Muscle of leg (tissue), 16 donors: ENCODE measurements at places on chromosomes 7 and 10.

DNA sequence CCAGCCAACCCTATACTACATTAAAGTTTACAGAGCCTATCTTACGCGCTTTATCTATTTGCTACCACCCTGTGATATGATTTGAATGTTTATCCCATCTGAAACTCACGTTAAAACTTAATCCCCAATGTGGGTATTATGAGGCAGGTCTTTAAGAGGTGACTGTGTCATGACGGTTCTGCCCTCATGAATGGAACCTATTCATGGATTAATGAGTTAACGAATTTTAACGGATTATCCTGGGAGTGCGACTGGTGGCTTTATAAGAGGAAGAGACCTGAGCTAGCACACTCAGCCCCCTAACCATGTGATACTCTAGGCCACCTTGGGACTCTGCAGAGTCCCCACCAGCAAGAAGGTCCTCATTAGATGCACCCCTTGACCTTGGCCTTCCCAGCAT is 37.8 kb downstream of the SRPK2 start:
- DNase-seq = no peak

- no peak for DNase-seq
Observed at GRCh38 chr10:34370126-34370525, 445.0 kb downstream of the PARD3 start.

DNA sequence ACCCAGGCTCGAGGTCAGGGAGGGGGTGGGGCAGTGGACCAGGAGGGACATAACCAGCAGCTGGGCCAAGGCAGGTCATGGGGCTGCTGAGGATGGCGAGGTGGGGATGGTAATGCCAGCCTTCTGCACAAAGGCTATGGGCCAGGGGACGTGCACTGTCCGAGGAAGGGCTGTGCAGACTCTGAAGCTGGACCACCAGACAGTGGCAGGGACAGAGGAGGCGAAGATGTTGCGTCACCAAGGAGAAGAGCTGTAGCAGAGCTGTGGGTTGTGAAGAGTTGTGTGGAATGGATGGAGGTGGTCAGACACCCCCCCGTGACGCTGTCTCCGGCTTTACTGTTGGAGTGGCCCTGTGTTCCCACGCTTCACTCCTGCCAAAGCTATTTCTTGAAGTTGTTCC is 1.8 kb downstream of the CLEC2L start:
- DNase-seq = no peak

DNA sequence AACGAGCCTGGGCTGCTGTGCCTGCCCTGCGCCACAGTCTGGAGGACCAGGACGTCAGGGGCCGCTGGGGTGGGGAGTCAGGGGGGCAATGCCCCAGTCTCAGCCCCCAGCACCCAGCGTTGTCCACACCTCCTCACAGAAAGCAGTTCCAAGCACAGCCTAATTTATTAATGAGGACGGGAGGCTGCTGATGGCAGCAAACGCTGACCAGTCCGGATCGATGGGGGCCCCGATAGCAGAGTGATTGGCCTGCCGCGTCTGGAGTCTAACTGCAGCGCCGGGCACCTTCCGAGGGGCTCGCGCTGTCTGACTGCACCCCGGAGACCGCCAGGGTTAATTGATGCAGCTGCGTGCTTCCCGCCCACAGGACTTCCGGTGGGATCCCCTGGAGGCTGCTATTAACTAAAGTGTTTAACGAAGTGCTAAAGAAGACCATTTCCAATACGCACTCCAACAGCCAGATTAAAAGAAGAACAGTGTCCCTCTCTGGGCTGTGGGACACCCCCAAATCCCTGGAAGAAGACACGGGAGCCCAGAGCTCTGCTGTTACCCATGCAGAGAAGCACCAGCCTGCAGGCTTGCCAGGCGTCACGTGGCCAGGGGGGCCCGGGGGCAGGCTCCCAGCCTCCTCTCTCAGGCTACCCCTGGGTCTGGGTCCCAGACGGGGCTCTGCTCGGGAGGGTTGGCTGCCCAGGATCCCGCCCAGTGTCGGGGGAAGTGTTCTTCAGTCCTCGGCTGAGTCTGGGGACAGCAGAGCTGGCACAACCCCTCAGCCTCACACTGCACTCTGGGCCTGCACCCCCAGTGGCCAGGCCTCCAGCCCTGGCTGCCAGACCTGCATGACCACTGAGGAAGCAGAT is 63.8 kb downstream of the MICALL2 start:
- DNase-seq = no peak

GRCh38 chr7:45938626-45939302 is 17.7 kb upstream of the IGFBP3 start:
- DNase-seq = no peak

DNA sequence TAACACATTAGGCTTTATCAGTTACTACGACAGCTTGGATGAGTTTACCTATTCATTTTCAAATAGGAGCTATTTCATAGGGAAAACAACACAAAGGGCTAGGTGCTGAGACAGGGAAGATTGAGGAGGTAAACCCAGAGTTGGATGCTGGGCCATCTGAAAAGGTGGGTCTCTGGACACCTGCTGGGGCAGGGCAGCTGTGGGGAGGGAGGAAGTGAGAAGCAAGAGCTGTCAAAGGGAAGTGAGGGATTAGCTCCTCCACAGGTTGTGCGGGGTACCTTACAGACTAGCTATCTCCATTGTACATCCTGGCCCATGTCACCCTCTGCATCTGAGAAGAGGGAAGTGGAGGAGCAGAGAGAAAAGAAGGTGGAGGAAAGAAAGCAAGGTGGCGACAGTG is 48.9 kb downstream of the BLNK start:
- no peak for DNase-seq

- no peak for DNase-seq
Observed at GRCh38 chr7:16492513-16493062, 27.1 kb upstream of the SOSTDC1 start.

DNA sequence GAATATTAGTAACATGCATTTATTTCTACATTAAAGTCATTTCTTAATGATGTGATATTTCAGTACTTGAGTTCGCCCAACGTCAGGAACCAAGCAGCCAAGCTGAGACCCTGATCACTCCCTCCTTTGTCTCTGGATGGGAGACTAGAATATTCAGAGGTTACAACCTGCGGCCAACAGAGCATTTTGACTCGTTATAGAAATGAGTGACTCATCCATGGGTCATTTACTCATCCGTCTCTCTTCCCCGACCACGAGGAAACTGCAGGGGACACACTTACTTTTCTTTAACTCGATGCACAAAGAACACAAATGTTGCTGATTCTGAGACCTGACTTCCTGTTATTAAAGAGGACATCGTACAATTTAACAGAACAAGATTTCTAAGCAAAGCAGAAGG is 343.3 kb downstream of the FRMD4A start:
- DNase-seq = no peak

DNA sequence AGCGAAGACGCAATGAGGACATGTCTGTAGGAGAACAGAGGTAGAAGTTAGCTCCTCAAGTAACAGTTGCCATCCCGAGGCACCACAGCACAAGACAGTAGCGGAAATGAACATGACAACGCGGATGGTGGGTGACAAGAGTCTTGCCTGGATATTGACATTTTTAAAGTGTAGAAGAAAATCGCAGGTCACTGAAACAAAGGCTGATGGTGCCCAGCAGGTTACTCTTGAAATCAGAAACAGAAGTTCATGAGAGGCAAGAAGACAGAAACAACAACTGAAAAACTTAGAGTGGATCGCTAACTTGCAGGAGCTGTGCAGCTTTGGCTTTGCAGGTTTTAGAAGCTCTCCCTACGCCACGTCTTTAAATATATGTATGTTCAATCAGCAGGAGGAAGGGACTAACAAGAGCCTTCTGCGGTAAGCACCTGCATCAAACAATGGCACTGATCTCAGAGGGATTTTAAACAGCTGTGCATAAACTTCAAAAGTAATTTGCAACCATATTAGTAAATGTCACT is 1.8 kb downstream of the PRKCQ start:
- no peak for DNase-seq

DNA sequence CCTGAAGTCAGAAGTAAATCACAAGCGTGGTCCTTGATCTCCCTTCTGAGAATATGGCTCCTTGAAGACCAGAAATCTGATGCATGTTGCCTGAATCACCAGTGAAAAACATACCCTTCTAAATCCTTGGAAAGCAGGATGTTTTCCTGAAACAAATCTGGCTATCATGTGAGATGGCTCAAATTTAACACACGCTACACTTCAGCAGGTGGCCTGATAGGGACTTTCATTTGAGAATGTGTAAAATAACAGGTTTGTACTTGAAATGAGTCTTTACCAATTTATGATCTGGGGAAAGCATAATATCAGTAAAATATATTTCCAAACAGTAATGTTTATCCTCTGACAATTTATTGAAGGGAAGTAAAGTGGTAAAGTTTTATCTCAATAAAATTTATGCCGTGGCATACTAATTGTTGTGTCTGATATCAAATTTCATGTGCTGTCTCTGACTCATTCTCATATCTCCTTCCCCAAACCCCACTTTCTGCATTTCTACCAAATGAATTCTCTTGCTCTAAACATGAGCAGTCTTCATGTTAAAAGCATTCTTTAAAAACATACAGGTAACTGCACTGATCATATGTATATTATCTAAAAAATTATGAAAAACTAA is 17.4 kb downstream of the CYP3A4 start:
- no peak for DNase-seq

DNA sequence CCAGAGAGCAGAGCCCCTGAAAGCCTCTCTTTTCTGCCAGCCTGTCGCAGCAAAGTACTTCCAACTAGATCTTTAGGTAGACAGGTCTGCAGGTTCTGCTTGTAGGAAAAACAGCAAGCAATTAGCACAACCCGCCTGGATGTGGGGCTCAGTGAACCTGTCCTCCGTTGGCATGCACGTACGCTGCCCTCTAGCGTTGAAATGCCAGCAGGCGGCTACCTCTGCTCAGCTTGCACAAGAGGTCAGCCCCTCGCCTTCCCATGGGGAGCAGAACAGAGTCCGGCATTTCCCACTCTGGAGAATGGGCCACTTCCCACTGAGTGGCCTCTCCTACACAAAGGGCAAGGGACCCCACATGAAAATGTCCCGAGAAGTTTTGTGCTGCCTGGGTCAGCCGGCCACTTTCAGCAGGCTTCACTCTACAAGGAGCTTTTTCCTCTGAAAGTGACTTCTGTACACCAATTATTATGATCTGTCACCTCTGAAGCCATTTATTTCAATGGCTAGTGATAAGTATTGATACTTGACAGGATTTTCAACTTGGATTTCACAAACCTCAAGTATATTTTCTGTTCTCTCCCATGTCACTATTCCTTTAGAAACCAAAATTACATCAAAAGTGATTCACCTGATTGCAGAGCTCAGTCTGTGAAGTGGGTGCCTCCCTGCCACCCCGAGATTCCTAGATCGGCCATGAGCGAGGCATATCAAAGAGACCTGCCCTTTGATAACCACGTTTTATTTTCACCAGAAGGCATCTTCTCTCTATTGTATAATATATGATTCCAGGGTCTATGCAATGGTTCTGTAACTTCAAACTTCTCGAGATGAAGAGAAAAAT is 56.7 kb downstream of the JCAD start:
- DNase-seq = peak; percentile 77

GRCh38 chr10:21068026-21068656 is 171.0 kb upstream of the NEBL start:
- DNase-seq = no peak

- DNase-seq = no peak
Observed at GRCh38 chr10:99870123-99870730, 87.8 kb downstream of the ABCC2 start.

- peak; percentile 10 for DNase-seq
Observed at GRCh38 chr10:26780793-26781601, 79.8 kb downstream of the ABI1 start.

DNA sequence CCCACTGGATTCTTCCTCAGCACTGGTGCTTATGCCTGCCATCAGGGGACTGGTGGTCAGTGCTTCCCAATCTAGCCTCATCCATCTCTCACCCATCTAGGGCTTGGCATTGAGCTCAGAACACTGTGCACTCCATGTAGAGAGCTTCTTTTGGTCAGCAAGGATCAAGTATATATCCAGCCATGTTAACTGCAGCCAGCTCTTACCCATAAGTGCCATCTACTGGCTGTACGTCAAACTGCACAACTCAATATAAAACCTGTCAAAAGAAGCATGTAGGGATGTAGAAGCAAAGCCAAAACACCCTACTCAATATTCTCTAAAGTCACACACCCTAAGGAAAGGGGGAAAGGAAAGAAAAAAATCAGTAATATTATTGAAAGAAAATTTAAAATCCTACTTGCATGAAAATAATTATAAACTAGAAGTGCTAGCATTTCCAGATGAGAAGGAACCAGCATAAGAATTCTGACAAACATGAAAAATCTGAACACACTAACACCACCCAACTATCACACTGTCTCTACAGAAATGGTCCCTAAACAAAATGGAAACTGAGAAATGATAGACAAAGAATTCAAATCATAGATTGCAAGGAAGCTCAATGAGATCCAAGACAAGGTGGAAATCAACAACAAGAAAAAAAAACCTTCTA is 531.1 kb upstream of the STEAP1 start:
- DNase-seq = peak; percentile 50

GRCh38 chr10:58448121-58448935 is 63.1 kb downstream of the TFAM start:
- no peak for DNase-seq

- no peak for DNase-seq
Observed at GRCh38 chr7:28806841-28807240, 151.3 kb downstream of the TRIL start.

DNA sequence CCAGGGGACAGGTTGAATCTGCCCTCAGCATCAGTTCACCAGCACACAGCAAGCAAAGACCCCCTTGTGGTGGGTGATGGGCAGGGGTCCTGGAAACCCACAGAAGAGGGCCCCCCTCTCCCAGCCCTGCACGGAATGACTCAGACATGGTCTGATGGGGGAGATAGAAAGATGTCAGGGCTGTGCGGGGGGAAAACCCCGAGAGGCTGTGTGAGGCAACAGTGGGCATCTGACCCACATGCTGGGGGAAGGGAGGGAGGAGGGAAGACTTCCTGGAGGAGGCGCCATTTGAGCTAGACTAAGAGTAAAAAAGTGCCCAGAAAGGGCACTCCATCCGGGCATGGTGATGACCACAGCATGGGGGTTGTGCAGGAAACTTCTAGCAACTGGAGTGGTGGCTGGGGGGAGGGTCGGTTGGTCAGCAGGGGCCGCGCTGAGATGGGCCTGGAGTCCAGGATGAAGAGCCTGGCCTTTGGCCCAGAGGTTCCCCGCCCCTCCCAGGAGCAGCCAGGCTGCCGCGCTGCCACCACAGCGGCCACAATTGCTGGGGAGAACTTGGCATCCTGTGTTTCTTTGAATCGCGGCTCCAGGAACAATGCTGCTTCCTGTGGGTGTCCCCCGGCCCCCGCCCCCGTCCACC is 2.5 kb downstream of the LFNG start:
- no peak for DNase-seq

GRCh38 chr7:10537764-10538163 is 435.9 kb upstream of the PHF14 start:
- DNase-seq = no peak

DNA sequence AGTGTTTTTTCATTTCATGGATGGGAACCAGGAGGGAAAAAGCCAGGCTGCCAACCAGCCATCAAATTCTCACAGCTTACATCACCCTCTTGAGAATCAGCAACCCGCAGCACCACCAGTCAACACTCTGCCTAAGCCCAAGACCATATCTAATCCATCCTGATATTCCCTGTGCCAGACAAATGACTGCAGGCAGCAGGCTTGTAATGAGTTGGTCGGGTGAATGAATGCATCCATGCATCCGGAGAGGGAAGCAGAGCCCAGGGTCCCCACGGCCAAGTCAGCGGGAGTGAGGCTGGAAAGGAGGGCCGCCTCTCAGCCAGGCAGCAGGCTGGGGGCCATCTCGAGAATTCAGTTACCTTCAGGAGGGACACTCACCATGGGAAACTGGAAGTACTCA is 46.9 kb downstream of the SLIT1 start:
- no peak for DNase-seq
